ENCODE measurements at places on chromosomes 2 and 18. TPM values are rescaled to one million over a fixed set of nuclear protein-coding genes. Genes with fewer than 3 reads are reported as not detected.

SLC11A1 gene
- not detected for total RNA-seq

EFHD1 gene
- total RNA-seq, result not detected

AQP12A gene
- not detected for total RNA-seq

KCNG3 gene
- not detected for total RNA-seq

SLC40A1 gene
- 4.5 TPM for total RNA-seq

OR6B2 gene
- total RNA-seq, result not detected

ABI2 gene
- total RNA-seq, result 35.3 TPM

ACMSD gene
- total RNA-seq, result not detected

TBR1 gene
- total RNA-seq, result under 0.01 TPM

CD8B gene
- total RNA-seq, result not detected

UGT1A4 gene
- not detected for total RNA-seq

FABP1 gene
- not detected for total RNA-seq

IL1RL2 gene
- under 0.01 TPM for total RNA-seq

IL1F10 gene
- not detected for total RNA-seq

GPR55 gene
- not detected for total RNA-seq

SERPINB10 gene
- 0.32 TPM for total RNA-seq

APCDD1 gene
- total RNA-seq, result not detected

REG1B gene
- total RNA-seq, result not detected

AMER3 gene
- not detected for total RNA-seq

SEMA4C gene
- 25.2 TPM for total RNA-seq

LOXL3 gene
- total RNA-seq, result 4.4 TPM

GNLY gene
- not detected for total RNA-seq

DYNAP gene
- total RNA-seq, result not detected

REG3G gene
- total RNA-seq, result not detected

AQP4 gene
- not detected for total RNA-seq

STK36 gene
- 7.1 TPM for total RNA-seq

HOXD10 gene
- 0.15 TPM for total RNA-seq

WDR35 gene
- total RNA-seq, result 17.2 TPM

MAP3K19 gene
- total RNA-seq, result not detected

TXNDC2 gene
- total RNA-seq, result not detected
